Stimulated activated CD4-positive, alpha-beta T cell treated with anti-CD3 and anti-CD28 coated beads, Interleukin-2, amount 100 ng/mL, for 4 hours (primary cell): ENCODE measurements at places on chromosomes 11 and 22.
A peak's percentile ranks its signal among the peaks of the same experiment; 100 is the strongest.

DNA sequence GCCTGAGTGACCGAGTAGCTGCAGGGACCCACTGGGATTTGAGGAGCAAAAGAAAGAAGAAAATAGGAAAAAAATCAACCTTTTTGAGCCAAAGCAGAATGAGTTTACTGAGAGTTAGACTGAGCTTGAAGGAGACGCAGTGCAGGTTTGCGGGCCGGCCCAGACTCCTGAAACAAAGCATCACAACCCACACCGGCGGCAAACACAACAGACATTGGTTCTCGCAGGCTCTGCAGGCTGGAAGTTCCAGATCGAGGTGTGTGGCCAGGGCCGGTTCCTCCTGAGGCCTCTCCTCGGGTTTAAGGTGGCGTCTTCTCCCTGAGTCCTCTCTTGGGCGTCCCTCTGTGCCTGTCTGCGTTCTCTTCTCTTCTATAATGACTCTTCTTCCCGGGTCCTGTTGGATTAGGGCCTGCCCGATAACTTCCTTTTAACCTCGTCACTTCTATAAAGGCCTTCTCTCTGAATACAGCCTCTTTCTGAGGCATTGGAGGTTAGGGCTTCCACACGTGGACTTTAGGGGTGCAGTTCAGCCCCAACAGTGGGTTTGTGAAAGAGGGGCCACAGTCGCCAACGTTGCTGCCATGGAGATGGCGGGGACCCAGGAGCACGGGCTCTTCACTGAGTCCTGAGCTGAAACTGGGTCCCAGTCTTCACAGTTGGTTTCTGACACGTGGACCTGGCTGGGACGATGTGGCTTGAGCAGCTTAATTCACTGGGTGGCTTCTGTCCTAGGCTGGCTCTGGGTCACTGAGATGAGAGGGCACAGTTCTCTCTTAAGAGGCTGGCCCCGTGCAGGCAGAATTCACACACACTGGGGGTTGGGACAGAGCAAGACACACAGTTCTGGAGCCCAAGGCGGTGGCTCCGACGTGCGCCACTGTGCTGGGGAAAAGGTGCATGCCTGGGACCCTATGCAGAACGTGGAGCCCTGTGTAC lies 1047.7 kb downstream of the BRD1 start:
- DNase-seq: no peak

DNA sequence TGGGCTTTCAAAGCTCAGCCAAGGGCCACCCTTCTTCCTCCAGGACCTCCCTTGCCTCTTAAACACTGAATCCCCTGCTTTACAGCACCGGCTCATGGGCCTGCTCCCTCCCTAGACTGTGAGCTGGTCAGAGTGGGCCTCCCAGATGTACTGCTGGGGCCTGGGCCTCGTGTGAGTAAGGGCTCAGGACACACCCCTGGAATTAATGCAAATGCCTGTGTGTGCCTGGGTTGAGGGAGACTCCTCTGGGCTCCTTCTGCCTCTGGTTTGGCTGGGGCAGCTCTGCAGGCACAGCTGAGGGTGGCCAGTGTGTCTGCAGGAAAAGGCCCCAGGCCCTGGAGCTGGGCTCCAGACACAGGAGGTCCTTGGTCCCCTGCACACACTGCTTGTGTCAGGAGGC lies 24.2 kb downstream of the ALX4 start:
- no peak for DNase-seq

DNA sequence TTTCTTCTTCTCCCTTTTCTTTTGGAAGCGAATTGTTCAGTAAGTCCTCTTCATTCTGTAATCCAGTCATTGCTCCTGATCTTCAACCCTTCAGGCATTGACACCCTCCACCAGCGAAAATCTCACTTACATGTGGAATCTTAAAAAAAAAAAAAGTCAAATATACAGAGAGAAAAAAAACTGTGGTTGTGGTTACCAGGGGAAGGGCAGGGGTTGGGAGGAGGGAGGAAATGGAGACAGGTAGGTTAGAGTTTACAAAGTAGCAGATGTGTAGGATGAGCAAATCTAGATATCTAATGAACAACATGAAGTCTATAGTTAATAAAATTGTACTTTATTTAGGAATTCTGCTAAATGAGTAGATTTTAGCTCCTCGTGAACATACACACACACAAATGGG lies 17.7 kb upstream of the TMEM123 start:
- no peak for DNase-seq

DNA sequence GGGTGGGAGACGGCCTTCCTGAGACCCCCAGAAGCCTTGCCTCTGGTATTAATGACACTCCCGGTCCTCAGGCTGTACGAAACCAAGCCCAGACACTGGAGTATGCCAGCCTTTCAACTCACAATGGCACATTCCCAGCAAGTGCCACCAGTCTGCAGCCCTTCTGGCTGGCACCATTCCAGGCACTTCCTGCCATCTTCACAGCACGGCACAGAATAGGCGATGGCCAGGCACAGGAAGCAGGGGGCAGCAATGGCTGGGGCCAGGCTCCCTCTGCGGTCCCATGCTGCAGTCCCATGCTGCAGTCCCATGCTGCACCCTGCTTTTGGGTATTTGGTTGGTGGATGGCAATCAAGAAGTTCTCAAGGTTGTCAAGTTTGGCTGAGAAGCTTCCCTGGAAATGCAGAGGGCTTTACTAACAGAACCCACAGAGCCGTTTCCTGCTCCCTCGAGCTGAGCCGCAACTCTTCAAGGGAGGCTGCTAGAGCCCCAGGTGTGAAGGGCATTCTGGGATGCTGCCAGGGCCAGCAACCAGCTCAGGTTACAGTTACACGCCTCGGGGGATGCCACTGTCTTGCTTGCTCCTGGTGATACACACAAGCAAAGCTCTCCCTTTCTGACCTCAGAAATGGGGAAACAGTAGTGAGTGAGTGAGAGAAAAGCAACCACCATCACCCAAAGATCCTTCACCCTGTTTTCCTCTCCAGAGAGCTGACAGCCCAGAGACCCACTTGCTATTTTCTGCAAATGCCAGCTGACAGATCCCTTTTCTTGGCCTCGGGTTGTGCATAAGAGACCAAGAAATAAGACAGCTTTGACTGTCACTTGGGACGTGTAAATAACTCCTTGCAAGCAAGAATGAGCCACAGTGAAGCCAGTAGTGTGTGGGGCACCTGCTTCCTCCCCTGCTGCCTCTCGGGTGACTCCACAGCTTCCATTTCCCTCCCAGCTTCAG lies 23.9 kb downstream of the LRFN4 start:
- no peak for DNase-seq

DNA sequence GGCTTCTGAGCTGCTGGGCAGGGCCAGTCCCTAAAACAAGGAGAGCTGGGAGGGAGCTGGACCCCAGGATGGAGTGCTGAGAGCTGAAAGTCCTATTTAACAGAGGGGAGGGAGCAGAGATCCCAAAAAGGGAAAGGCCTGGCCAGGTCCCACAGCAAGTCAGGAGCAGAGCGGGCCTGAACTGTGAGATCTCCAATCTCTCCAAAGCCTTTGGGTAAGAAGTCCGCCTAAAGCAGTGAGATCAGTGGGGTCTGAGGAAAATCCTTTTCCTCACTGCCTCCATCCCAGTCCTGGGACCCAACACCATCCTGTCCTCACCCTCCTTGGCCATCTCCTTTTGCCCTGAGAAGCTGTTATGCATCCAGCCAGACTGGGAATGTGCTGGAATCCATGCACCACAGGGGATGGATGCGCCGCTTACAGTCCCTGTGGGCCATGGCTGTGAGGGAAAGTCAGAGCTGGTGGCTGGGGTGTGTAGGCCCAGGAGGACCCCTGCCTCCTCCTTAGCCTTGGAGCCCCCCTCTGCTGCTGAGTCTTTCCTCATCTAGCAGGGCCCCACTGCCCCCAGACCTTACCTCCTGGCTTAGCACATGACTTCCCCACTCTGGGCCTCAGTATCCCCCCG lies 8.6 kb downstream of the LRRC75B start:
- no peak for DNase-seq

- no peak for DNase-seq
Observed at GRCh38 chr11:70383664-70384565, 14.4 kb upstream of the CTTN start.

DNA sequence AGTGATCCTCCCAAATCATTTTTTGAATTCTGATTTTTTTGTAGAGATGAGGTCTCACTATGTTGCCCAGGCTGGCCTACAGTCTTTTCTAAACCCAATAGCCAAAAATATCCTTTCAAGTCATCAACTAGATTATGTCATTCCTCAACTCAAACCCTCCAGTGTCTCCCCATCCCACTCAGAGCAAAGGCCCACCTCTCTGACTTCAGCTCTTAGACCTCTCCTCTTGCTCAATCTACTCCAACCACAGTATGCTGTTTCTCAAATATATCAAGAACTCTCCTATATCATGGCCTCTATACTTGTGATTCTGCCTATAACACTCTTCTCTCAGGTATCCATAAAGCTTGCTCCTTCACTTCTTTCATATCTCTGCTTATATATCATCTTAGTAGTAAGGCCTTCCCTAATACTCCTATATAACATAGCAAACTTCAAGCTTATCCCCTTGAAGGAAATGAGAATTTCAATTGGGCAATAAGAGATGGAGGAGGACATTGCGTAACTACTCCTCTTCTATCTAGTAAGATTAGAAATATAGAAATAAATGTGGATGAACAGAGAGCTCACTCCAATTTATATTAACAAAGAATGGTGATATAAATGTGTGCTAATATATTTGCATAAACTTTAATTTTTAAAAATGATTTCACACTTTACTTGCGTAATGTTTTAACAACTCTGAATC lies 24.5 kb downstream of the DLG2 start:
- DNase-seq: no peak

- no peak for DNase-seq
Observed at GRCh38 chr11:24312464-24313238, 184.2 kb upstream of the LUZP2 start.

DNA sequence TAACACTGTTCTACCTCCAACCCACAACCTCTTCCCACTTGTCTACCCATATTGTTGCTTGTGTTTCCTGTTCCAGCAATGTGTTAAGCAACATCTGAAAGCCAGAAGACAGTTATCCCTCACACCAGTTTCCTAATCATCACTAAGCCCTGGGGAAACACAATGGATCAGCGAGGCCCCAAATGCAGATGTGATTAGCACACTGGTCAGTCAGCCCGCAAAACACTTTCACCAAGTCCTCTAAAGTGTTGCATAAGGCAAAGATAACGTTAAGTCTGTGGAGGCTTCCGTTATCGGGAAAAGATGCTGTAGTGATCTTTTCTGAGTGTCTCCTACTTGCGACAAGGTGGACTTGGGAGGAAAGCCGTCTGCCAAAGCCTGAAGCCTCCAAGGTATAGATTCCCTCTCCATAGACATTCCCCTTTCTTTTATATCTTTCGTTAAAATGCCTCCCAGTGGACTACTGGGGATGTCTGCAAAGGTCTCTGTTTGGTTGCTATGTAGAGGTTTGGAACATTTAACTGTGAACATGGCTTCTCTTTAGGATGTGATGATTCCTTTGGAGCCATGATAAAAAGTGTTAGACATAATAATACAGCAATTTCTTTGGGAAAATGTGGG lies at the start of gene MS4A3:
Gene MS4A3 (plus strand): TSS at position 317 of the 621 bp plus-strand sequence. CDS start 4,496 bp downstream, outside the sequence.
- DNase-seq: no peak

DNA sequence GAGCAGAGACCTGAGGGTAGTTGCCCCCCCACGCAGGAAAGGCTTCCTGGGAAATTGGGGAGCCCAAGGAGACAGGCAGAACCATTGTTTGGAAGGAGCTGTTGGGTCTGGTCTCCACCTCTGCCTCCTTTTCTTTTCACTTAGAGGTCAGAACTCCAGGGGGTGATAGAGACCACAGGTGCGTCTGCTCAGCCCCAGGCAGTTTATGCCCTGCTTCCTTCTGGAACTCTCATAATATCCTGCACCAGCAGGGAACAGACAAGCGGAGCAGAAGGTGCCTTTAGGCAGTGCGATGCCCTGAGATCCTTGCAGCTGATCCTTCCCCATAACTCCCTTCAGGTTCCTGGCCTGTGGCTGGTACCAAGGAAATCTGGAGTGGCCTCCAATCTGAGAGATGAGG lies 120.2 kb downstream of the NECTIN1 start:
- DNase-seq: no peak

DNA sequence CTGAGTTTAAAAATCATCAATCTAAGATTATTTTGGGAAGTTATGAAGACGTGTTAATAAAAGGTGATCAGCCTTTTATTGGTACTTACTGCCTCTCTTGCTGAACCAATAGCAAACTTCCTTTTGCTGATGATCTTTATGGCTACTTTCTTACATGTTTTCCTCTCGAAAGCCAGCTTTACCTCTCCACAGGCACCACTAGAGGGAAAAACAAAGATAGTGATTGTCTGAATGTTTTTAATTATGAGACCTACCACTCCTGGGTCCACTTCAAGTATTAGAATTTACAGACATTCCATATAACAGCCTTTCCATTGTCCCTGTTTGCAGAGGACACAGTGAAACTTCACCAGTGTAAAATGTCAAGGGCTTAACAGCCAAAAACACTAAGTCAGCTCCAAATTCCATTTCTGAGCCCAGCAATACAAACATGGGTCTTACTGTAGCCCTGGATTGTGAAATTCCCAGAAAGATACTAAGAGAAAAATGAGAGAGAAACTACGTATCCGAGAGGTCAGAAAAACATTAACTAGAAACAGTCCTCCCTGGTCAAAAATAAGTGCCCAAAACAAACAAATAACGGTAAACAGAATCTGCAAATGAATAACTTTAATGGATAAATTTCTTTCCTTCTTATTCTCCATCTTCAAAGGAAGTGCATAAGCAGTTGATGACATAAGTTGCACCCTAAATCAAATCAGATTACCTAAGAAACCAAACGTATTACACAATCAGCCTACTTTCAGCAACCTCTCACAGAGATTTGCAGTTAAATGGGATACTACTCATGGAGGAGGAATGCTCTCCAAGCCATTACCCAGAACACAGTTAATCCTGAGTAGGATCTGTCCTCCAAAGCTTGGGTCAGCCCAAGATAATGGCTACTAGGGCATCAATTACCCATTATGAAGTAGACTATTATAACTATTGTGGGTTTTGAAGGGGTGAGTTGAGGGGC lies 29.5 kb downstream of the CHEK2 start:
- no peak for DNase-seq

- peak; percentile 77 for DNase-seq
Observed at GRCh38 chr22:24434471-24435322, 7.3 kb downstream of the ADORA2A start.

DNA sequence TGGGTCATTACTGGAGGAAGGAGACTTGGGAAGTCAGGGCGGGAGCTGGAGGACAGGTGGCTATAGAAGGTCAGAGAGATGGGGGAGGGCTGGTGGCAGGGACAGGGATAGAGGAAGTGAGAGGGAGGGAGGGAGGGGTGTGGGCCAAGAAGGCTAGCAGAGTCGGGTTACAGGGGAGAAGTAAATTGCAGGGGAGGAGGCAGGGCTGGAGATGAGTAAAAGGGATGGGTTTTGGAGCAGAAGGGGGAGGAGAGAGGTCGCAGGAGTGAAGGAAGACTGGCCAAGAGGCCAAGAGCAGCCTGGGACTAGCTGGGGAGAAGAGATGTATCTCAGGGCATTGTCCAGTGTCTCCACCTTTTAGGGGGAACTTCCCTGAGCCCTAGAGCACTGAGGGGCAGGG lies 33.0 kb downstream of the LRRC10B start:
- DNase-seq: no peak

DNA sequence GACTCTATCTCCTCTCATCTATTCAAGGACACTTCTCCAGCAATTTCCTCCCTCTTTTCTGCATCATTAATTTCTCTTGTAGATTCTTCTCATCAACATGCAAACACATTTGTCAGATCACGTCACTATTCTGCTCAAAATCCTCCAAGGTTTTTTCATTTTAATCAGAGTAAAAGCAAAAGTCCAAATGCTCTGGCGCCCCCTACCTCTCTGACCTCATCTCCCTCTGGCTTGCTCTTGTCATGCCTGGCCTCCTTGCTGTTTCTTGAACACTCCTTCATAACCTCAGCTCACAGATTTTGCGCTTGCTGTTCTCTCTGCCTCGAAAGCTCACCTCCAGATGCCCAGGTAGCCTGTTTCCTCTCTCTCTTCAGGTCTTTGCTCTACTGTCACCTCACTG lies 22.4 kb downstream of the RTCB start:
- no peak for DNase-seq
